ENCODE measurements at places on chromosomes 11 and 22.

DNA sequence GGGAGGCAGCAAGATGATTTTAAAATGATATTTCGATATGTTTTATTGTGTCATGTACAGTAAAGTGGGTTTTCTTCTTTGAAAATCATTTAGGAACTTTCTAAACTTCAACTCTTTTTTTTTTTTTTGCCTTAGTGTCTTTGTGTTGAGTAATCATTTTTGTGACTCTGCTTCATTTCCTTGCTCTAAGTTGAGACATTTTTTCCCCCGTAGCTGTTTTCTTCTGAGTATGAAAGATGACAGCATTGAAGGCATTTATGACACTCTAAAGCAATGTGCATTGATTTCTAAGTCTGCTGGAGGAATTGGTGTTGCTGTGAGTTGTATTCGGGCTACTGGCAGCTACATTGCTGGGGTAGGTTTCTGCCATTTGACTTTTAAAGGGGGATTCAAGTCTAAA is 23.5 kb downstream of the RRM1 start:
- no peak for DNase-seq

GRCh38 chr11:72758304-72758689 is 6.1 kb upstream of the ARAP1 start:
- no peak for DNase-seq

GRCh38 chr11:8963569-8964323 is 496 bp downstream of the TMEM9B start:
- DNase-seq = no peak

DNA sequence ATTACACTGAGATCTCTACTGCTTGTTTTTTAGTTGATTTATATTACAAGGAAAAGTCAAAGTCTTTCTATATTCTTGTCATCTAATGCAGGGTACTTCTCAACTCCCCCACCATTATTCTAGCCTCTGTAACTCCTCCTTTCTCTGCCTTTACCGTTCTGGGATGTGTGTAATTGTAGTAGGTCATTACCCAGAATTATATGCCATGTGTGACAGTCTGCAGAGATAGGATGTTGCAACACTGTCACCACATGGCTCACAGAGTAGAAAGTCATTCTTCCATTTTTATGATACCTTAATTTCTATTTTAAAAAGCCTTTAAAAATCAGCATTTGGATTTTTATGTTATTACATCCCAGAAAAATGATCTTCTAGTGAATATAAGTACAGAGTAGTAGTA is 32.7 kb downstream of the ZNF143 start:
- no peak for DNase-seq

DNA sequence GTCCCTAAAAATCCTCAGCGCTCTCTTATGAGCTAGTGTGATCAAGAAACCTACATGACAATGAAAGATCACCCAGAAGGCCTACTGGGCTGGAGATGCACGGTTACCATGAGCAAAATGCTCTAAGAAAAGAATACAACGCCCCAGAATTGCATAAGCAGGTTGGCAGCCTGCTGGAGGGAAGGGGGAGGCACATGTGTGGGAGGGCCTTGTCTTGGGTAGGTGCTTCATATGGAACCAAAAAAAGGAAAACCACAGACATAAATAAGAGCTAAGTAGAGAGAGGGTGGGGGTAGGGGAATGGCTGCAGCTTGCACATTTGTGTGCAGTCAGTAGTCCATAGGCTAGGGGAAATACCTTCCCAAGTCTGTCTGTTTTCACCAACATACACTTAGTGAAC is 2.8 kb downstream of the SIAE start:
- DNase-seq = no peak

DNA sequence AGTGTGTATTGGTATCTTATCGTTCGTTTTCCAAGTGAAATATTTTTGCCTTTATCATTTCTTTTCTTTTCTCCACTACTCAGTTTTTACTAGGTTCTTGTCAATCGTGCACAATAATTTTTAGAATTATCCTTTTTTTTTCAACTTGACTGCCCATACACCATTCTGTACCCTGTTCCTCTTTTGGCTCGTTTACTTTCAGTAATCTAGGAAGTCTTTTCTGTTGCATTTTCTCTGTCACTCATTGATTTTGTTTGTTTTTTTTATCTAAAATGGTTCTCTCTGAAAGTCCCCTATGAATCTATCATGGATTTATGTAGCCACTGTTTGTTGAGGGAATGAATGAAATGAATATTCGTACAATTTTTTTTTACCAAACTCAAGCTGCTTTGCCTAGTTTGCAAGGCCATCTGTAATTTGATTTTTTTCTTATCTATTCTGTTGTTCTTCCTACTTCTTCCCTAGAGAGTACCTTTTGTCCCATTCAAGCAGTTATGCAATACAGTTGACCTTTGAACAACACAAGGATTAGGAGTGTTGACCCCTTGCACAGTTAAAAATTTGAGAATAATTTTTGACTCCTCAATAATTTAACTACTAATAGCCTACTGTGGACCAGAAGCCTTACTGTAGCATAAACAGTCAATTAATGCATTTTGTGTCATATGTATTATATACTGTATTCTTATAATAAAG is 166.3 kb downstream of the TMEM135 start:
- DNase-seq = no peak

DNA sequence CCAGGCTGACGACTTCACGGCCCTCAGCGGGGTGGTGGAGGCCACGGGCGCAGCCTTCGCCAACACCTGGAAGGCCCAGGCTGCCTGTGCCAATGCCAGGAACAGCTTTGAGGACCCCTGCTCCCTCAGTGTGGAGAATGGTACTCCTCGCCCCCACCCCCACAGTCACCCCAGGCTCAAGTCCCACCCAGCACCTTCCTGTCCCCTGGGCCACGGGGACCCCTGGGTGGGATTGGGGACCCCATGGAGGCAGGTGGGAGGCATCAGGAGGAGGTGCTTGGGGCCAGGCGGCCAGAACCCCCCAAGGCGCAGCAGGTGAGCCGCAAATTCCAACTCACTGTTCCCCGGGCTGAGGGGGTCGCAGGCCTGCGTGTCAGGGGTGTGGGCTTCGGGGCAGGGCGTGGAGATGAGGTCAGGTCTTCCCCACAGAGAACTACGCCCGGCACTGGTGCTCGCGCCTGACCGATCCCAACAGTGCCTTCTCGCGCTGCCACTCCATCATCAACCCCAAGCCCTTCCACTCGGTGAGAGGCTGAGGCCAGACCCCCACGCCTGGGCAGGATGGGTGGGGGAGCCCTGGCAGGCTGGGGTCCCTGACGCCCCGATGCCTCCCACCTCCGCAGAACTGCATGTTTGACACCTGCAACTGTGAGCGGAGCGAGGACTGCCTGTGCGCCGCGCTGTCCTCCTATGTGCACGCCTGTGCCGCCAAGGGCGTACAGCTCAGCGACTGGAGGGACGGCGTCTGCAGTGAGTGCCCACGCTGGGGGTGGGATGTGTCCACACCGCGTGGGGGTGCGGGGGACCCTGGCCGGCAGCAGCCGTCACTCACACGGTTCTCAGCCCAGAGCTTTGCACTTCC is 9.4 kb downstream of the MUC5B start:
- no peak for DNase-seq

DNA sequence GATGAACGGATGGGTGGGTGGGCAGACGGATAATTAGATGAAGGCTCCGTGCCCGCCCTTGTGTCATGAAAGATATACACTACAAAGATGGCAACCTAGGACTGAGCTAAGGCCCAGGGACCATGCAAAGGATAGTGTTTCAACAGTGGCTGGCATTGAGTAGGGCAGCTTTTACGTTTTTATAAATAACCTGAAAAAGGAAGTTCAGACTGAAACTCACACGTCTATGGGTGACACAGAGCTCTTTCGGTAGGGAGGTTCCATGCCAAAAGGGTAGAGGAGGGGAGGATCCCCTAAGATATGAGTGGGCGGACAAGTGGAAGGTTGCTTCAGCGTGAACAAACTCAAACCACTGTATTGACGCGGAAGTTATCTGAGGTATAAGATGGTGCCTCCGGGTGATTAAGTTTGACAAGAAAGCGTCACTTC is 90.5 kb downstream of the UBASH3B start:
- DNase-seq = peak; percentile 60

DNA sequence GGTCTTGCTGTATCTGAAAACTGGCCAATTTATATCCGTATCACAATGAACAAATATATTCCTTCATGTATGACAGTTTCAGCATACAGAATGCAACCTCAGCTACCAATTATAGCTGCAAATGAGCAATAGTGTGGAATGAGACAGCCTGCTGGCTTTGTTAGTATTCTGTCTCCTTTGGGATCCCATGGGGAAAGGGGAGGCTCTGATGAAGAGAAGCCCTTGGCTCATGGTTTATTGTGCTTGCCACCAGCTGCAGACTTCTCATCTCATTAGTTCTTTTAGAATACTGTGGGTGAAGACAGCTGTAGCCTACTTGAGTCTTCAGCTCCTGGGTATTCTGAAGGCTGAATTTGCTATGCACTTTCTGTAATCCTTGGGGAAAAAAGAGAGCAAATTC is 42.4 kb downstream of the PITPNB start:
- no peak for DNase-seq

- no peak for DNase-seq
Observed at GRCh38 chr11:70711911-70712185, 313.5 kb downstream of the CTTN start.

DNA sequence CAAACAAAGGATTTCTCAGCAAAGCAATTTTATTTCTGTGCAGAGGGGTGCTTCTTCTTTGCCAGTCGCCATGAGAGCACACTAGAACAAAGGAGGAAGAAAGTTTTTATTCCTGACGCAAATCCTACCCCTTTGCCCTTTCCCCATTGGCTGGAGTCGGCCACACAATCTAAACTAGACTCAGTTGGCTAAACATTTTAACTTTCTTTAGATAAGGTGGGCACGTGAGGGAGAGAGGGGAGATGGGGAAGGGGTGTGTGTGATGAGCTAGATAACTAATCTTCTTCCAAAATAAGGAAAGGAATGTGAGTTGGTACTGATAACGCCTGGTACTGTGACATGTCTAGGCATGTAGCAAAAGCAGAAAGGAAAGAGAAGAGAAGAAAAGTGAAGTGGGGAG is 626 bp downstream of the TRIM22 start:
- no peak for DNase-seq
